NCI-H1694 (cell line): ENCODE measurements at places on chromosomes 3 and 15.

- no peak for DNase-seq
Observed at GRCh38 chr3:141243271-141243707, 11.7 kb downstream of the PXYLP1 start.

- no peak for DNase-seq
Observed at GRCh38 chr3:169106662-169107061, 556.9 kb downstream of the MECOM start.

DNA sequence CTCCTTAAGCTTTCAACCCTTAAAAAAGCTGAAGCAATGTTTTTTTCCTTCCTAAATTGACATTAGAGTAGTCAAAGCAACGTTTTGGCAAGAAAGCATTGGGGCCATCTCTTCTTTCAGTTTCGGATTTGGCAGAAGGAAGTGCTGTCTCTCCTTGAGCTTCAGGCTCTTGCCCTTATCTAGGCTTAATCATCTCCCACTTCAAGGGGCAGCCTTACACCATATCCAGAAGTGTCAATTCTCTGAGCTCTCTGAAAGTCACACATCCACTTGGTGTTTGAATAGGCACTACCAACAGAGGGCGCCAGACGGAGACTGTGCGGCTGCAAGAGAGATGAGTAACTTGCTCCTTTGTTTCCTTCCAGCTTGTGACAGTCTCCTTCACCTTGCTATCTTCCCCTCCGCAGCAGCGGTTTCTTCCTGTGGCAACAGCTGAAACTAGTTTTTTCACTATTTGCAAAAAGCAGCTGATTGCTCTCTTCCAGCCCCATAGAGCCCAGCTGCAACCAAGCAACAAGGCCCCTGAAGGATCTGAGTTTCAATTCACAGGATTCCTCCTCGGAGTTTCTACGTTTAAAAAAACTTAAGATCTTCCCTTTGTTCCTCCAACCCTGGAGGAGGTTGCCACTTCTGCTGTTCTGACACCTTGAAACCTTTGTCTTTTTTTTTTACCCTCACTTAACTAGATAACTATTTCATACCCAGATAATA lies 147.0 kb upstream of the SLCO3A1 start:
- DNase-seq = peak; percentile 82

- DNase-seq = no peak
Observed at GRCh38 chr15:38665586-38666305, 101.1 kb upstream of the RASGRP1 start.

DNA sequence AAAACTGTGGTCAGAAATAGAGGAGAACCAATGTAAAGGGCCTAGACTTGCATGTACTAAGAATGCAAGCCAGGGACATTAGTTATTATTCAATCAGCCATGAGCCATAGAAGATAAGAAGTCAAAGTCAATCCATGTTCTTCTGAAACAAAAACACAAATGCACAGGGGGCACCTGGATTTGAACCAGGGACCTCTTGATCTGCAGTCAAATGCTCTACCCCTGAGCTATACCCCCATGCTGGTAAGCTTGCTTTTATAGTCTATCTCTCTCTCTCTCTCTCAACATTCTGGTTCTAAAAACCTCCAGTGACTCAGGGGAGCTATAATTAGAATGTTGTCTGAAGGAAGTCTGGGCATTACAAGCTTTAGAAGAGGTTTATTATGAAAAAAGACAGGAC lies 85.6 kb upstream of the ACP3 start:
- no peak for DNase-seq

DNA sequence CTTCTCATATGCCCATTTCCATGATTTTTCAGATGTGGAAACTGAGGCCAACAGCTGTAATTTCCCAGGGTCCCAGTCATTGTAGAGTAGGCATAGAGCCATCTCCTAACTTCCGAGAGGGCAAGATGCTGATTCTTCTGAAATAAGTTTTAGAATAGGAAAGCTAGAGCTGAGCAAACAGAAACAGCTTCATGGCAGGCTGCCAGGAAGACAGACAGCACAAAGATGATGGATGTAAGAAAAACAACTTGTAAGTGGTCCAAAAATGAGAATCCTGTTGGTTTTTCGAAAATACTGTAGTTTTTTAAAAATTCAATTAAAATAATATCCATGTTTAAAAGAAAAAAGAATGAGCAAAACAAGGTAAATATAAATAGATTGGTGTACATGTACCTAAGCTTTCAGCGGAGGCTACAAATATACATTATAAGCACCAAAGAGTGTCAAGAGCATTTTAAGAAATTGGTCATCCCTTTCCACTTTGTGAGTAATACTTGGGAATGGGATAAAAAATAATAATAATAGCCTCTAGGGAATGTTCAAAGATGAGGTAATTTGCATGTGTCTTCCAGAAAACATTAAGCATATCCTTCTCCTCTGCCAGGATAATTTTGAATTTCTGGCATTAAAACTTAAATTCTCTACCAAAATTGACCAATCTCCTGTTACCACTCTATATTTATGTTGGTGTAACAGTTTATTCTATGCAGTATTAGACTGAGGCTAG lies 406.6 kb downstream of the MECOM start:
- no peak for DNase-seq

DNA sequence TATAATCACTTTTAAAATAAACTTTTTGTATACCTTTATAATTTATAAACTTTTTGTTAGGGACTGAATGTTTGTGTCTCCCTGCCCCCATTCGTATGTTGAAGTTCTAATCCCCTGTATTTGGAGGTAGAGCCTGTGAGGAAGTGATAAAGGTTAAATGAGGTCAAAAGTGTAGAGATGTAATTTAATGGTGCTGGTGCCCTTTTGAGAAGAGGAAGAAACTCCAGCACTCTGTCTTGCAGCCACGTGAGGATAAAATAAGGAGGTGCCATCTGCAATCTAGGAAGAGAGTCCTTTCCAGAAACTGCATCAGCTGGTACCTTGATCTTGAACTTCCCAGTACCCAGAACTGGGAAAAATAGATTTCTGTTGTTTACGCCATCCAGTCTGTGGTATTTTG lies 106.1 kb upstream of the RGMA start:
- no peak for DNase-seq

DNA sequence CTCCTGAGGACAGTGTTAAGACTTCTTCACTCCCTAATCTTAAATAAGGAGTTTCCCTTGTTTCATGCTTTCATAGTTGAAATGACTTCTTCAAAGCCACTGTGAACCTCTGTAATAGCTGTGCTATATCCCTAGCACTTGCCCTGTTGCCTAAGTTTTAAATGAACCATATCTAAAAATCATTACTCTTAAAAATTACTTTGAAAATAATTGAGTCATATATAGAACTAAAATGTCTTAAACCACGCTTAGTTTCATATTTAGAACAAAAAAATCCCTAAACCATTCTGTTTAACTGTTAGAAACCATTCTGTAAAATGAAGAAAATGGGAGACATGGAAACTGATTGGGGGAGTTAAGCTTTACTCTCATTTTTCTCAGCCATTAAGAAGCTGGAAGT lies 29.8 kb downstream of the DNAJC19 start:
- no peak for DNase-seq

DNA sequence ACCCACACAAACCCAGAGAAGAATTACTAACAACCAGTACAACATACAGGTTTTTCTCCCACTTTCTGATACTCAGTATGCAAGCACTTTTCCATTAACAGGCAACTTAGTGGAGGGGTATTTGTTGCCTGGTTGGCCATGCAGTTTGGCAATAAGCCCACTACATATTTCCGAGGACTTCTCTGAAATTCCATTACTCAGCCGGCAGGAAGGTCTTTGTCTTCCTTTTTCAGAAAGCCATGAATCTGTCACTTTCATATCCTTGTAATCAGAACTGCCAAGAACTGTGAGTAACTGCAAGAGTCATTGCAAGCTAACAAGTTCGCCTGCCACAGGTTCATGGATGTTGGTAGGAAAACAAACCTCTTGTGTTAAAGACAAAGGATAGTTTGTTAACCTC lies 422.3 kb upstream of the ROBO1 start:
- no peak for DNase-seq

DNA sequence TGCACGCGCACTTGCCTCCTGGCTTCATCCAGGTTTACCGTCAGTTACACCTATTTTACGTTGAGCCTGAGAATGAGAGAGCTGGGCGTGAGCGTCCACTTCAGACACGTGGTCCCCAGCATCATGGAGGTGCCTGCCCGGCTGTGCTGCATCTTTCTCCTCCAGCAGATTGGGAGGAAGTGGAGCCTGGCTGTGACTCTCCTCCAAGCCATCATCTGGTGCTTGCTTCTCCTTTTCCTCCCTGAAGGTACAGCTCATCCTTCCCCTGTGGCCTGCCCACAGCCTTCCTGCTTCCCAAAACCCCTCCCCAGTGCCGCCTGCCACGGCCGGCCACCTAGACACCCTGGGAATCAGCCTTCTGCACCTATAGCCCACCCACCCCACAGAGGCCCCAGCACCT lies 31.6 kb downstream of the SLC22A14 start:
- no peak for DNase-seq

GRCh38 chr3:192816351-192816750 lies 89.0 kb upstream of the FGF12 start:
- DNase-seq = peak; percentile 65

DNA sequence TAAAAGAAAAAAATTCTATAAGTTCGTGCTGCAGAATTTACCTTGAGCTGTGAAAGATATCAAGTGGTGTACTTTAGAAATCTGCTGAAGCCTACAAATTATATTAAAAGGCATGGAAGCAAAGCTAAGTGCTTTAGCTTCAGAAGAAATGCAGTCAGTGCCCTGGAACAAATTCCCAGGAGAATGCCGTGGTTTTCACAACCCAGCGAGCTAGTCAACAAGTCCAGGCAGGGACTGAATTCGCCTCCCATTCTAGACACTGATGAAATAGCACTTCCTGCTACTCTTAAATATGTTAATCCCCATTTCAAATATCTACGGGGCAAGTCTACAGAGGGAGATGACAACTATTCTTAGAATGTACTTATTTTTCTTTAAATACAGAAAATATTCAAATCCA lies 326.4 kb upstream of the IGF1R start:
- no peak for DNase-seq
